ENCODE measurements at places on chromosomes 12 and 14. TPM values are rescaled to one million over a fixed set of nuclear protein-coding genes. Genes with fewer than 3 reads are reported as not detected.

PPP1R1A gene
- total RNA-seq = 0.21 TPM

GLTP gene
- 19.3 TPM for total RNA-seq

CIDEB gene
- total RNA-seq = 0.47 TPM

NOVA1 gene
- 6.2 TPM for total RNA-seq

GUCY2C gene
- 0.01 TPM for total RNA-seq

SAMD15 gene
- total RNA-seq = 2.6 TPM

HEBP1 gene
- 53.8 TPM for total RNA-seq

SCN8A gene
- total RNA-seq = 2.5 TPM

RNF212B gene
- total RNA-seq = not detected

SAMD4A gene
- 6.4 TPM for total RNA-seq

DTX1 gene
- 0.32 TPM for total RNA-seq

ARID4A gene
- 8.3 TPM for total RNA-seq

MANSC1 gene
- total RNA-seq = 4.8 TPM

SMOC1 gene
- total RNA-seq = 15.6 TPM

HOXC9 gene
- total RNA-seq = 10.6 TPM

KRT78 gene
- total RNA-seq = not detected

TSPAN19 gene
- total RNA-seq = not detected

ZCRB1 gene
- total RNA-seq = 63.6 TPM

PLXNC1 gene
- total RNA-seq = 0.16 TPM

FOXN4 gene
- 0.12 TPM for total RNA-seq

CCDC197 gene
- not detected for total RNA-seq

KRT2 gene
- not detected for total RNA-seq

RIN3 gene
- total RNA-seq = 23.5 TPM

ZC2HC1C gene
- 2.9 TPM for total RNA-seq

KRT5 gene
- total RNA-seq = 0.25 TPM

COCH gene
- 20.4 TPM for total RNA-seq

ASIC1 gene
- total RNA-seq = 4.8 TPM

WIF1 gene
- not detected for total RNA-seq

FLRT2 gene
- 3.3 TPM for total RNA-seq

MAP1LC3B2 gene
- total RNA-seq = 1.6 TPM

WSCD2 gene
- total RNA-seq = not detected

TGM1 gene
- 1.2 TPM for total RNA-seq

SSTR1 gene
- total RNA-seq = not detected

MMP19 gene
- not detected for total RNA-seq

VPS29 gene
- 151 TPM for total RNA-seq

MYL6 gene
- total RNA-seq = 2,154 TPM
